ENCODE measurements at places on chromosomes 3 and 15. TPM values are rescaled to one million over a fixed set of nuclear protein-coding genes. Genes with fewer than 3 reads are reported as not detected.

GOLIM4 gene
- 19.1 TPM for total RNA-seq

FSIP1 gene
- total RNA-seq = 0.15 TPM

UPK1B gene
- 0.33 TPM for total RNA-seq

ZNF660 gene
- total RNA-seq = 2.6 TPM

THBS1 gene
- 10.1 TPM for total RNA-seq

PPM1L gene
- 5.7 TPM for total RNA-seq

ANKUB1 gene
- total RNA-seq = not detected

CPLX3 gene
- total RNA-seq = not detected

RETNLB gene
- not detected for total RNA-seq

INKA1 gene
- 6.5 TPM for total RNA-seq

TM4SF1 gene
- not detected for total RNA-seq

AADAC gene
- not detected for total RNA-seq

MKRN3 gene
- total RNA-seq = not detected

ALDH1L1 gene
- total RNA-seq = 0.28 TPM

GPR149 gene
- not detected for total RNA-seq

HCLS1 gene
- total RNA-seq = 0.48 TPM

SI gene
- not detected for total RNA-seq

LYSMD4 gene
- 6.4 TPM for total RNA-seq

PPP1R2 gene
- 76.4 TPM for total RNA-seq

DNA sequence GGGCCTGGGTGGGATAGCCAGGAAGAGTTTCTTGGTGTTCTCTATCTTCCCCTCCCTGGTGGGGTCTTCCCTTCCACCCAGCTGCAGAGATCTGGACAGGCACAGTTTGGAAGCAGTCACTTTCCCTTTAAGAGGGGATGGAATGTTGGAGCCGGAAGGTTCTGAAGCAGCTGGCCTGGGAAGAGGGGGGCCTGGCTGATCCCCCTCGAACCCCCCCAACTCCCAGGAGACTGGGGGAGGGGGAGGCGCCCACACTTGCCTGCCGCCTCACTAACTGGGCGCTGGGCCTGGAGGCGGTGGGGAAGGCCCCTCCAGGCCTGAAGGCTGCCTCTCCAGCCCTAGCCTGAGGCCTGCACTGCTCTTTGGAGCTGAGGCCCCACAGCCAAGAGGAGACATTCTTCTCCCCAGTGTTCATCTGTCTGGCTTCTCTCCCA, 1.4 kb downstream of the DVL3 start:
- DNase-seq = peak; percentile 89

DNA sequence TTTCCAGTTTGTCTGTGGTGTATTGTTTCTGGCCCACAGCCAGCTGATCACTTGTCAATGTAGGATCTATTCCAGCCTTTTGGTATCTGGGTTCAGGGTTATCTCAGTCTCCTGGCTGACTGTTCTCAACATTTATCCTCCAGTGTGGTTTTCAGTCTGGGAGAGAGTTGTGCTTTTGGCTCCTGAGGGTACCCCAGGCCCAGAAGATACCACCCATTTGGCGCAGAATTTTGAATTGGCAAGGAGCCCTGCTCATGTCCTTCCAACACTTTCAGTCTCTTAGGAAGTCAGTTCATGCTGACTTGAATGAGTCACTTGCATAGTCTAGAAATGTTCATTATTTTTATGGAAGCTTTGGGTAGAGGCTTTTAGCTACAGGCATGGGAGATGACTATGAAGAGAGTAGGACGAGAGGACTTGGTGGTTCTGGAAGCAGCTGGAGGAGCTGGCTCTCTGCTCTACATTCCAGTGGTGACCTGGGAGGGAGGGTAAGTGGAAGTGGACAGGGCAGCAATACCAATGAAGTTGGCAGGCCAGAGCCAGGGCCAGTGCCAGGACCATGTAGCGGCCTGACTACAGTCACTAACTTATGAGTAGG, 7.2 kb downstream of the POLR2H start:
- no peak for DNase-seq

GRCh38 chr15:37764733-37765191, 169.7 kb upstream of the TMCO5A start:
- DNase-seq = peak; percentile 40

DNA sequence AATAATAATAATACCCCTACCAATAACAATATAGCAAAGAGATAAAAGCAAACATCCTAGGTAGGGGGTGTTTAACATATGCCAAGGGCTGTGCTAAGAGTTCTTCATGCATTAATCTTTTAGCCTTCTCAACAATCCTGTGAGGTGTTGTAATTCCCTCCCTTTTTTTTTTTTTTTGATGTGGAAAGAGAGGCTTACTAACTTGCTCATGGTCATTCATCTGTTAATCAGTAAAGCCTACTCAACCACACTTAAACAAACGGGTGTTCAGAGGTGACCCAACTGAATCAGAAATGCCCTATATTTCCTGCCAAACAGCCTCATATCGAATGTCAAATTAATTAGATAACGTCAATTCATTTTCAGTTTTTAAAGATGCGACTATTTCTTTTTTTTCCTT, 232.1 kb downstream of the CTNNB1 start:
- no peak for DNase-seq

DNA sequence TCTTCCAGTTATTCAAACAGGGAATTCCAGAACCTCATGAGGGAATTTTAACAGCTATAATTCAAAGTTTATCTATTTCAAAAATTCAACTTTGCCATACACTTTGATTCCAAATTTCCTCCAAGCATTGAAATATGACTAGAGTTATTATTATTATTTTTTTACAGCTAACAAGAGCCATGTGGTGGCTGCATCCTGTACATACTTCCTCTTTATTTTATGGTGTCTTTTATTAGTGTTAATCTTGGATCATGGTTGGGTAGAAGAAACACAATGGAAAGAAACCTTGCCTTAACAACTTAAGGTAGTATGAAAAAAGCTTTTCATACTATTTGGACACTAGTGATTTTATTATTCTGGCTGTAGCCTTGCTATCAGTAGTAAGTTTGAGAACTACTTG, 52.7 kb downstream of the TFG start:
- DNase-seq = no peak

DNA sequence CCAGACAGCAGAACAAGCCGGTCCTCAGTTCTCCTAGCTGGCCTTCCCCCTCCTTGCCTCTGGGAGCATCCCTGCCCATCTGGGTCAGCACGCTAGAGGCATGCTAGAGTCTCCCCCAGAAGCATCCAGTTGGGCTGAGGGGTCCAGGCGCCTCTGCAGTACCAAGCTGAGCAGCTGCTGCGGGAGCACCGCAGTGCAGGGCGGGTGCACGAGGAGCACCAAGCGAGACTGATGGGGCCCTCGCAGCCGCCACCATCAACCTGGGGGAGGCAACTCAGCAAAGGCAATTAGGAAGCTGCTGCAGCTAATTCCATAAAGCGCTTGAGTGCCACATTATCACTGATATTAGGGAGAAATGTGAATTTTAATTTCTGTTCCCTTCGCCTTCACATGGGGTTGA, 12.4 kb downstream of the CACNA2D3 start:
- DNase-seq = peak; percentile 49

- DNase-seq = no peak
These were observed 31.9 kb downstream of the ACAN start for GRCh38 chr15:88835119-88835518.

- no peak for DNase-seq
These were observed 96.3 kb downstream of the ZNF385D start for GRCh38 chr3:21654662-21655061.

GRCh38 chr3:150069154-150069527, 98.4 kb upstream of the PFN2 start:
- DNase-seq = no peak

DNA sequence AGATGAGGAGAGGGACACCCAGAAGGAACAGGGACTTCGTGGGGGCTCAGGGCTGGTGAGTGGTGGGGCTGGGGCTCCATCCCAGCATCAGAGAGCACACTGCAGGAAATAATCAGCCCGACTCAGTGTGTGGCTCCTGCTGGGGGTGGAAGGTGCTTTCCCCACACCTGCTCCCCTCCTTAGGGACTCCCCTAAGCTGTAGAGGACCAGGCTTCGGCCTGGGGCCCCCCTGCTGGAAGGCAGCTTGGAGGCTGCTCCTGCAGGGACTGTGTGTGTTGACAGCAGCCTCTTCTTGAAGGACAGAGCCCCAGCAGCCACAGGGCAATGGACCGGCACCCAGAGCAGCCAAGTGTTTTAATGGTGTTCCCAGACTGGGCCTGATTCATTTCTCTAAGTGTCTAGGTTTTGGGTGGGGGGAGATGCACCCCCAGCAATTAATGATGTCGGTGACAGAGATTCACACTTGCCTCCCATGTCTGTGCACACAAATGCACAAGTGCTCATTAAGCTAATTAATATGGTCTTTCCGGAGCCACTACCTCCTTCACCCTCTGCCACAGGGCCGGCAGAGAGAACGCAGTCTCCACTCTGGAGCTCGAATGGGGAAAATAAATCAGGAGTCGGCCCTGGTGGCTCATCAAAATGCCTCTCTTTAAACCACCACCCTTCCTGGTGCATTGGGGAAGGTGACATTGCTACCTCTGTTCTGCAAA, 16.9 kb upstream of the FGD5 start:
- DNase-seq = no peak

GRCh38 chr3:42476225-42477125, 26.0 kb upstream of the VIPR1 start:
- no peak for DNase-seq

DNA sequence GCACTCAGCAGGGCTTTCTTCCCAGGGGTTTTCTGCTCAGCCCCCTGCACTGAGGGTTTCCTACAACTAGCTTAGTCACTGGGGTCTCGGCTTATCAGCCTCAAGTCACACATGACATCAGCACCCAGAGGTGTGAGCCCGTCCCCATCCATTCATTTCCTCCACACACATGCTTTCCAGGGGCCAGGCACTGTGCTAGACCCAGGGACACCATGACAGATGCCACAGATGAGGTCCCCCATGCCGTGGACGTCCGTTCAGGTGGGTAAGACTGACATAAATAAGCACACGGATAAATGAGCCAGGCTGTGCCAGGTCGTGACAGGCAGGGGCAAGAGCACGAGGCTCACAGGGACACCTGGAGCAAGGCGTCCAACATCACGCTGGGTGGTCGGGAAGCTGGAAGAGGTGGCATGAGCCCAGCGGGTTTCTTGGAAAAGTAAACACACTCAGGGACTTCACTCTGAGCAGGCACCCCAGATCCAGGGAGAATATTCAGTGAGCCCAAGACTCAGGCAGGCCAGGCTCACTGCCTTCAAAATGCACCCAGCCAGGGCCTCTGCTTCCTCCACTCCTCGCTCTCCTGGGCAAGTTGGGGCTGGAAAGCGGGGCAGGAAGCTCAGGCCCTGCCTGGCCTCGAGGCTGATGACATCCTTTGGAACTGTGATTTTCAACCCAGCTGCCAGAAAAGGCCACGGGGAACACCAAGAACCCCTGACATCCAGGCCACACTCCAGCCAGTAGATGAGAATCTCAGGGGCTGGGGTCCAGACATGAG, 139.3 kb downstream of the CHSY1 start:
- DNase-seq = peak; percentile 30

GRCh38 chr3:25563601-25564000, 101.1 kb downstream of the TOP2B start:
- no peak for DNase-seq

GRCh38 chr3:79973482-79973881, 205.7 kb upstream of the ROBO1 start:
- DNase-seq = no peak

GRCh38 chr3:121819236-121819635, 15.6 kb downstream of the IQCB1 start:
- no peak for DNase-seq

- peak; percentile 58 for DNase-seq
These were observed 11.3 kb upstream of the KNL1 start for GRCh38 chr15:40582726-40583246.

DNA sequence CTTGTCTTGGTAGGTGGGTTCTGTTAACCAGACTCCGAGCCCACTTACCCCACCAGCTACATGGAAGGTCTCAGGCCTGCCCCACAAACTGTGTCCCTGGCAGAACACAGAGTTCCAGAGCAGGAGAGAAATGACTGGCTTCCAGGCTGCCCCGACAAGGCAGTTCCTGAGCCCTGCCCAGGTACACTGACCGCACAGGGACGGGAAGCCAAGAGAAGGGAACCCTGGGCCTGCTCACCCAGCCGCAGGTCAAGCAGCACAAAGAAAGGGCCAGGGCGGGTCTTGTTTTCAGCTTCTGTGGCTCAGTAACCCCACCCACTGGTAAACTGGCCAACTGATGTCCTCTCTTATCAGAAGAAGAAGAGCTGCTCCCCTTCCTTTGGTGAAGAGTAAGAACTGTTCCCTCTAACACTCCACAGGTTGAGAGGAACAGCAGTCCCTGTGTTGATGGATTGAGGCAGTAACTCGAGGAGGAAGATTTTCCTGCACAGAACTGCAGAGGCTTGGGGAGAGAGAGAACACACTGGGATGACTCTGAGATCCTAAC, 68.4 kb downstream of the CRTC3 start:
- peak; percentile 83 for DNase-seq

DNA sequence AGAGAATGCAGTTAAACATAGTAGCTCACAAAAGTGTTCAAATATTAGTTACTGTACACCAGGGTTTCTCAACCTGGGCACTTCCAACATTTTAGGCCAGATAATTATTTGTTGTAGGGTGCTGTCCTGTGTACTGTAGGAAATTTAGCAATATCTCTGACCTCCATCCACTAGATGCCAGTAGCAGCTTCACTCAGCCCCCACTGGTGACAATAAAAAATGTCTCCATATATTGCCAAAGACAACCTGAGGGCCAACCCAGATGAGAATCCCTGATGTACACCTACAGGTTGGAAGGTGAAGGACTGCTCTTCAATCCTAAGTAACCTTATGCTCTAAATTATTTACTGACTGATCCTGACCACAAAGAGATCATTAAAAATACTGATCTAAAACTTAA, 32.5 kb downstream of the DCUN1D1 start:
- no peak for DNase-seq

GRCh38 chr3:197495059-197495455, 60.7 kb downstream of the BDH1 start:
- DNase-seq = no peak

GRCh38 chr15:77081971-77082370, 11.1 kb upstream of the TSPAN3 start:
- DNase-seq = no peak

DNA sequence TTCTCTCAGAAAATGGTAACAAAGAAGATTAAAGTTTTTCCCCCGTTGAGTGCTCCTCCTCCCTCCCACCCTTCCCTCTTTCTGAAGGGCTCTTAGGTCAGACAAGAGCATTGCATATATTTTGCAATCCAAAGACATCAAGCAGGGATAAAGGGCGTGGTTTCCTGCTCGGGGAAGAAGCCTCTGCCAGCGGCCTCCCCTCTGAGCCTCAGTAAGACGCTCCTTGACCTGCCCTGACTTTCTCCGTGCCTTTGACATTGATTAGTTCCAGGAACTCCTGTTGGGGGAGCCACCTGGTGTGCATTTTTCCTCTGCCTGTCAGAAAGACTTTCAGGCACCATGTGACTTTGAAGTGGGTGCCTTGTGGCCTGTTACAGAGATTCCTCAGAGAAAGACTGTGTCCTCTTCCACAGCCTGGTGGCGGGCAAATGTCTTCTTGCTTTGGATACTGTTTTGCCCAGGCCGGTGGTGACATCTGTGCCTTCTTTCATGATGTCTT, 87.2 kb upstream of the TBL1XR1 start:
- DNase-seq = peak; percentile 44

DNA sequence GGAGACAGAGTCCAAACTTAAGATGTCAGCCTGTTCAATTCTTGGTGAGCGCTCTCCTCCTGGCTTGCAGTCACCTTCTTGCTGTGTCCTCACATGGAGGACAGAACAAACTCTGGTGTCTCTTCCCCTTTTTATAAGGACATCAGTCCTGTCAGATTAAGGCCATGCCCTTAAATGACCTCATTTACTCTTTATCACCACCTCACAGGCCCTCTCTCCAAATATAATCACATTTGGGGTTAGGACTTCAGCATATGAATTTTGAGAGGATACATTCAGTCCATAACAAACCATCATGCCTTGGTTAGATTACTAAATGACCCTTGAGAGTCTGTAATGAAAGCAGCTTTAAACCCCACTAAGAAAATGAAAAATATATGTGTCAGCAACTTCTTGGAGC, 175.2 kb downstream of the TAFA4 start:
- no peak for DNase-seq
